CD4-positive, alpha-beta memory T cell (primary cell): ENCODE measurements at places on chromosomes 3 and 15.

GRCh38 chr3:188403404-188403803, 249.4 kb downstream of the LPP start:
- DNase-seq, result no peak

GRCh38 chr15:59298225-59298853, 74.3 kb downstream of the MYO1E start:
- DNase-seq, result no peak

DNA sequence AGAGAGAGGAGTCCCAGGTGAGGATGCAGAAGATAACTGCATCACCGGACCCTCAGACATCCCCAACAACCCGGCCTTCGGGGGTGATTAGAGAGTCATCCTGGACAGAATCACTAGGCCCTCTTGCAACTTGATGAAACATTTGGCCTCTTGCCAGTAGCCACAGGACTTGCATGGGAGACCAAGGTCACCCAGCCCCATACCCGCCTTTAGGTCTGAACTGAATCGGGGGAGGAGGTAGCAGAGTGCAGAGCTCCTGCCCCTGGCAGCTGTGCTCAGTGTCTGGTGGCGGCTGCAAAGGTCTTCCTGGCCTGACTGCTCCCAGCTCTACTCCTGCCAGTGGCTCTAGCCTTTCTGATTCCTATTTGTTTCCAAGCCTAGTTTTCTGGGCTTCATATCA, 12.4 kb downstream of the PIF1 start:
- DNase-seq, result no peak

DNA sequence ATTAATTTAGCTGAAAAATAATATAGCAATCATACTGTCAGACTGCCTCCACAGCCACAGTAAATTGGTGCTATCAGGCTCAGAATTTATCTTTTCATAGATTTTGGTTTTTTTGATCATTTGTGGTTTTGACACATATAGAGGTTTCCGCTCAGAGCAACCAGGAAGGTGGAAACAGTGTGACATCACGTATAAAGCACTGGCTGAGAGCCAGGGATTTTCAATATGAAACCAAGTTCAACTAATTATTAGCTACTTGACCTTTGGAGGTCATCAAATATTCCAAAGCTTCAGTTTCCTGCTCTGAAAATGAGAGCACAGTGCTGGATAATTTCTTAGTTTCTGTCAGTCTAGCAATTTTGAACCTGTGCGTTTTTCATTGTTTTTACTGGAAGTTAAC, 433.8 kb upstream of the SUCLG2 start:
- peak; percentile 83 for DNase-seq

DNA sequence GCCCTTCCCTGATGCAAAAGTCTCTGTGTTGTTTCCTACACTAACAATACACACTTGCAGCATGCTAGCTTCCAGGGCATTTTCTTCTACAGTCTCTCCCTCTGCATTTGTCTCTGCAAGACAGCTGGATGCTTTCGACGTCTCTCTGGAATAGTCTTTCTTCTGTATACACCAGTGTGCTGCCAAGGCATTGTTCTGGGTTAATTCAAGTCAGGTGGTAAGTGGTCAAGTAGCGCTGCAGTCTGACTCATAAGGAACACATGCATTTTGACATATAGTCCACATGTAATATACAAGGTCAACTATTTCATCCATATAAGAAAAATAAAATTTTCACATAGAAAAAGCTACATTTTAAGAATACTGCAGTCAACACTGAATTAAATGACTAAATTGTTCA, 92.7 kb downstream of the MYLK start:
- no peak for DNase-seq

- DNase-seq, result no peak
Measured at GRCh38 chr15:67406257-67406861, 114.6 kb upstream of the C15orf61 start.

DNA sequence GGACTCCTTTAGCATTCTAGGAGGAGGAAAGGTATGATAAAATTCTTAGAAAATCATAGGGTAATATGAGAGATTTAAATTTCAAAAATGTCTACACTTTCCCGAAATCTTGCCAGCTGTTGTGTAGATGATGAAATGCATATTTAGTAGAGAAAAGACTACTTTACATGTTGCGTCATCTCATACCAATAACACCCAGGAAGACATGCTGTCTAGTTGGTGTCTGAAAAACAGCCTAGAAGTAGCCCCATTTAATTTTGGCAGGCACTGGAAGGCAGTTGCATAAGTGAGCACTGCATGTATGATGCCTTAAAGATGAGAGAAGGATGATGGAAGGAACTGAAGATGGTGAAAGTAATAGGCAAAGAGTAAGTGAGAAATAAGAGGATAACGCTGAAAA, 310.5 kb upstream of the TPM1 start:
- no peak for DNase-seq

DNA sequence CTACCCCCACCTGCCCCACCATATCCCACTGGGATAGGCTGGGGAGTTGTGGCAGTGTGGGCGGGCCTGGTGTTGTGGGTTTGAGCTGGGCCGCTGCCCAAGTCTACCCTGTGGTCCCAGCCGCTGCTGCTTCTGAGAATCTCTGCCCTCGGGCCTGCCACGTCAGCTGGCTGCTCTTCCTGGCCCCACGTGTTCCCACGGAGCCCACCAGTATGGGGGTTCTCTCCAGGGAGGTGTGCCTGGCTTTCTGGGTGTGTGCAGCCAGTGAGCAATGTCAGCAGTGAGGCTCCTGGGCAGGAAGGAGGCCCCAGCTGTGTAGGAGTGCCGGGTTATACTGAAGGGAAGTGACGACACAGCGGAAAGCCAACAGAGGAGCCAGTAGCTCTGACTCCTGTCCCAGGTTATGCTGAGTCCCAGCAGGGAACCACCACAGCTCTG, 10.5 kb downstream of the GNAI2 start:
- DNase-seq, result peak; percentile 82

DNA sequence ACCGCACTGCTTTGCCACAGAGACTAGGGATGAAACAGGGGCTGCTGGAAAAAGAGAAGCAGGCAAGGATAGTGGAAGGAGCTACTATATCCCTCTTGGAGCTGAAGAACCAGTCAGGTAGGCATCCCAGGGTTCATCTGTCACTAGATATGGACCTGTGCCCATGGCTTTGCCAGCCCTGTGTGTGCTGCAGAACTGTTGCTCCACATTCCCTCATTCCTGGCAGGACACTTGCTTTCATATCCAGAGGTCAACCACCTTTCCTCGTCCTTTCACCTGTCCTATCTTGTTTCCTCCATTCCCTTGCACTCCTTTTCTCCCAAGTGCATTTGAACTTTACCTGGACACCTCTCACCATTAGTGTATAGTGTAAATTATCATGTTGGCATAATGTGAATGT, 12.0 kb downstream of the SNRK start:
- no peak for DNase-seq

DNA sequence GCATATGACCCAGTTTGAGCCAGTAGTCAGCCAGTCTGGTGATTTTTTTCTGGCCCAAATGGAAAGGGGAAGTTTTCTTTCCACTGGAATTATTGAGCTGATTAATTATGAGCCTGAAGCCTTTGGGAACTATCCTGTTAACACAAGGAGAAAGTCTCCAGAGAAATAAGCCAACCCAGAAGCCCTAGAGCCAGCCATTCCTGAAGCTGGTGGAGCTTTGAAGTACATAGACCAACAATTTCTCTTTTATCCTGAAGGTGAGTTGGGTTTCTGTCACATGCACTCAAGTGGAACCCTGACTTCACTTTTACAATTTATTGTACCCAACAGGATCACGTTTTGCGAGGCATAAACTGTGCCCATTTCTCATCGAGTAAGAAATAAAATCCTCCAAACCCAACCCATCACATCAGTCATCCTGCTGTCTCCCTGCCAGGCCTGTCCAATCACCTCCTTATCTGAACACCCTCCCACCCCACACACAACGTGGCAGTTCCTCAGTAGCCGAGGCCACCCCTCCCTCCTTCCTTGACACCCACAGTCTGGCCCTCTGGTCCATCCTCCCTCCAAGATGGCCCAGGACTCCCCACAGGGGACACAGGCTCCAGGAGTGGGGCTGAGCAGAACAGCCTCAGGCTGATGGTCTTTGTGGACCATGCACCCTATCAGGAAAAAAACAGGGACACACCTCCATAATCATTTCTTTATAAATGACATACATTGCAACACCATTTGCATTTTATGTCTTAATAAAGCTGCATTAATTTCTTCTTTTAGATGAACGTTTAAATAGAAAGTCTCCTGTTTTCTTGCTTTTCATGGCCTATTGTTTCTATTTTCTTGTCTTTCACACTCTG, 55.7 kb upstream of the GATA2 start:
- DNase-seq, result no peak

DNA sequence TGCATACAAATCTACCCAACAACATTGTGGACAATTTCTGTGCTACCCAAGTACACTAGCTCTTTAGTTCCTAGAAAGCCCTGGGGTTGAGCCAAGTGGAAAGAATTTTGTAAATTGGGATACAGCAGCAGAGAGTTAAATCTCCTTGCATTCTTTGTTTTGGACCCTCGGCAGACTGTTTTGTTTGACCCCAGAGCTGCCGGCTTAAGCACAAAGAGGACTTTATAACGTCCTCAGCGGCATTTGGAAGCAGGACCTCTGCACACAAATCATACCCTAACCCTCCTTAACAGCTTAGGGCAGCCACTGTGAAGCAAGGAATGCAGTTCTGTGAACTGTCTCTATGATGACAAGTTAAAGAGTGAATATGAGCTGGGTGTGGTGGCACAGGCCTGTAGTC, 415.3 kb downstream of the CNTN4 start:
- no peak for DNase-seq

DNA sequence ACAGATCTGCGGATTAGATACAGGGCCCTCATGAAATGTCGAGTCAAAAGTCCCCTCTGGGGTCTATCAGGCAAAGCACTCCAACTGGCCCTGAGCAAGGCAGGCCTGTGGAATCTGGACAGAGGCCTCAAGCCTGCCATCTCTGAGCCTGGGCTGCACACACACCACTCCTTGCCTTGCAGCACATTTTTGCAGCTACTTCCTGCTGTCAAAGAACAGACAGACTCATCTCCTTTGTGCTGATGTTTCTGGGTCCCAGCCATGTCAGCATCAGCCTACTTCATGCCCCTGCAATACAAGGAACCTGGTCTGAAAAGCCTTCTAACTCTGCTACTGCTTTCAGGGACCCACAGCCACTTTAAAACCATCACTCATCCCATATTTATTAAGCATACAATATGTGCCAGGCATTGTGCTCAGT, 60.6 kb upstream of the IL12A start:
- no peak for DNase-seq

DNA sequence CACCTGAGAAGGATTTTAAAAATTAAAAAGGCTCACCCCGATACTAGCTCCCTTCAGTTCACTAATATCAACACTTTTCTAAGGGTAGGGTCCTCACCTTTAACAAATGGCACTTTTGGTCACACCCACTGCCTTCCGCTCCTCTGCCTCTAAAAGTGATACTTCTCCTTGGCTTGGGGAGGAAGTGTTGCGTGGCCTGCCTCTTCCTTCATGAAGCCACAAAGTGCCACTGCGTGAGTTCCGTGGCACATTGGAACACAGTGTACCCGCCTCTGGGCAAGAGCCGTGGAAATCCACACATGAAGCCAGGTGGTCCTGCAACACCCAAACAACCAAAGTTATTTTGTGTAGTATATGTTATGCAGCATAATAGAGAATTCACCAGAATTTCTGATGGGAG, 3.9 kb downstream of the B4GALT4 start:
- peak; percentile 17 for DNase-seq

DNA sequence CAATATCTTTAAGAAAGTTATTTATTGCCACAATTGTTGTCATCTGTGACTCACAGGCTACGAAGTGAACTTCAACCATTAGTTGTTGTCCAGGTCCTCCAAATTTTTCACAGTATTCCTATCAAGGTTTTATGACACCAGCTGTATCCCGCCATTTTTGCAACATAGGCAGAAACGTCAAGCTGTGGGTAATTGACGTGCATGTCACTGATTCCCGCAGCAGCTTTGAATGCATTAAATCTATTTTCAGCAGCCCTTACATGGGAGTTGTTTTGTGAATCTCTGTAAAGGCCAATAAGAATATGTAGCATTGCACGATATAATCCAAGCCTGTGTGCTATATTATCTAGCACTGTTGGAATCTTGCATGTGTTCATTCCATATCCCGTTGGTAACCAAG, 109.1 kb upstream of the TOPAZ1 start:
- no peak for DNase-seq

DNA sequence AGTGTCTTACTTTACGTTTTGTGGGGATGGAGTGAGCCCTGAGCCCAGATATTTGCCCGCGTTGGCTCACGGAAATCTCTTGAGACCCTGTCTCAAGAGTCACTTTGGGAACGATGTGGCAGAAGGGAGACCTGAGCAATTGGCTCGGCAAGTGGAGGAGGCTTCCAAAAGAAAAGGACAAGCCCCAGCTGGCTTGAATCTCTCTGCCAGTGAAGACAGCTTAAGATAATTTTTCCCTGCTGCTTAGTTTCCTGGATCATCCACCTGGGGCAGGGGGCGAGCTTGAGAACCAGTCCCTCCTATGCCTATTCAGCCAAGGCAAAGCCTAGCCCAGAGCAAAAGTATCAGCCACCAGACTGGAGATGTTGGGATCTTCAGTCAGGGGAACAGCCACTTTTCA, 708 bp downstream of the SEC22A start:
- DNase-seq, result no peak

GRCh38 chr15:64634027-64634426, 141.4 kb downstream of the RBPMS2 start:
- DNase-seq, result peak; percentile 46

- DNase-seq, result no peak
Measured at GRCh38 chr15:85318732-85319076, 61.7 kb upstream of the AKAP13 start.

DNA sequence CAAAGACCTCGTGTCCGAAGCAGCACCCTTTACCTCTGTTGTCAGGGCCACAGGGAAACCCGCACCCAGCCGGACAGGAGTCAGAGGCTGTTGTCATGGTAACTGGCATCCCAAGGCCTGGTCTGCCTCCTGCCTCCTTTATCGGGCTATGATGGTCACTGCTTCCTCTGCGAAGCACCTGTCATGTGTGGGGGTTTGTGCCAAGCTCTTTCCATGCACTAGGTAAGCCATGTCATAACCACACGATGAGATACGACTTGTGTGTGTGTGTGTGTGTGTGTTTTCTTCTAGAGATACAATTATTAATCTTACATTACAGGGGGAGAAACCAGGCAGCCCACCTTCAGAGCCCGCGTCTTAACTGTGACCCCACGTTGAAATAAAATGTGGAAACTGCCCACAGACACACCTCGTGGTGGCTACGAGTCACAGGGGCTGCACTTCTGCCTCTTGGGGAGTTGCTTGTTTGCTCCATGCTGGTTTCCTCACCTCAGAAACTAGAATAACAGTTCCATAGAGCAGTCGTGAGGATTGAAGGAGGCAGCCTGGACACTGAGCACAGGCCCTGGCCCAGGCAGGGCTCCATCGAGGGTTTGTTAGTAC, 18.0 kb downstream of the ZDHHC19 start:
- no peak for DNase-seq
